ENCODE measurements at places on chromosomes 2 and 18.

DNA sequence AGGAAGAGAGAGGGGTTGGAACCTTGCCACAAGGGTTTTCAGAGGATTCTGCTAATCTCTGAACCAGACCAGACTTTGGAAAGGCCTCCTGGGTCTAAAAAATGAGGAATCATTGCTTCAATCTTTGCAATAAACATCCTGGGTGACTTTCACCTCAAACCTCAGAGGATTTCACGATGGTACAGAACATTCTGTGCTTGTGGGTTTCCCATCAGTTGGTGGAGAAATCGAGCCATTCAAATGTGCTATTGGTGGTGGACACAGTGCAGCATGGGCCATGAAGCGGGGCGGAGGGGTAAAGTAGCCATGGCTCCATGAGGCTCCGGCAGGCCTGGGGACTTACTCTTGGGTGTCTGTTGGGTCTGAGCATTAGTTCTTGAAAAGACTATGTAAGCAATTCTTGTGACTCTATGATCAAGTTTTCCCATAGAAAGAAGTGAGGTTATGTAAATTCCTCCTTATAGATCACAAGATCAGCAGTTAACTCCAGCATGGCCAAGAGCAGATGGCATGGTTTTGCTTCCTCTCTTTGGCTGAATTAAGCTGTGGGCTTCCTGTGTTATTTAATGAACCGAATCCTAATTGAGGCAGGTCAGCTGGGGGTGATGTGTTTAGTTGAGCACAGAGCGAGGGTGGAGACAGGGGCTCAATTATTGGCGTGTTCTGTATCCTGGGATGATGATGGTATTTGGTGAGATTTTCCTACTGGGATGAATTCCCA, 1.9 kb upstream of the IL1R2 start:
- no peak for DNase-seq

GRCh38 chr2:235217846-235218245, 266.0 kb downstream of the SH3BP4 start:
- DNase-seq = no peak

GRCh38 chr2:151916632-151917031, 88.4 kb upstream of the ARL5A start:
- DNase-seq = no peak

GRCh38 chr18:78144669-78145068, 834.9 kb upstream of the SALL3 start:
- no peak for DNase-seq

- no peak for DNase-seq
Observed at GRCh38 chr2:181130686-181131085, 150.3 kb downstream of the UBE2E3 start.

DNA sequence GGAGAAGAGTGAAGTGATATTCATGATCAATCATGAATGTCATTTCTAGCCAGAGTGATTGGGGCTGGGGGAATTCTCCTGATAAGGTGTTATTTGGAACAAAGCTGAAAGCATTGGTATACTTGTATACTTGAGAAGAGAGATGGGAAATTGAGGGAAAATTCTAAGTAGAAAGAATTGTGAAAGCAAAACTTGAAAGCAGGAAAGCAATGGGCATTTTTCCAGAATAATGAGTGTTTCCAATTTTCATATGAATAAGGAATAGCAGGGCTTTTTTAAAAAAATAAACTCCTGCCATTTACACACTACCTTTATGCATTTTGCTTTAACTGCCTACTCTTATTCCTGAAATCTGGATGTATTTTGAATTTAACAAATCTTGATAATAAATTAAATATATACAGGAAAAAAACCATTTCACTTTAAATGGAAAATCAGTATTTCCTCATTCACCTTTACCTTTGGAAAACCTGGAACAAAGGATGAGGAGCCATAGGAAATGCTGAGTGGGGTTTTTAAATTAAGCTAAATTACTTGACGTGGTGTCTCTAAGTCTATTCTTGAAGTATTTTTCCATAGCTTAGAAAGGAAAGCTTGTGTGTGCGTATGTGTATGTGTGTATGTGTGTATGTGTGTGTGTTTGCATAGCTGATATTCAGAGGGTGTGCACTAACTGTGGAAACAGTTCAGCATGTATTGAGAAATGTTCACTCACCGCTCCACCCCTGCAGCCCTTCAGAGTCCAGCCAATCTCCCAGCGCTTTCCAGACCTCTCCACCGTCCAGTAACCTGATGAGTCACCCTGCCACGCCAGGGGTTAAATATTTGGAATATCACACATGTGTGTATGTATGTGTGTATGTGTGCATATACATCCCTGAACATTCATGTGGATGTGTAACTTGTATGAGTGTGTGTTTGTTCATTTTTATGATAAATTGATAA, 427.3 kb downstream of the THSD7B start:
- DNase-seq = no peak

- no peak for DNase-seq
Observed at GRCh38 chr2:49619804-49620203, 465.5 kb upstream of the FSHR start.

- no peak for DNase-seq
Observed at GRCh38 chr2:20212871-20213503, 11.9 kb downstream of the SDC1 start.

GRCh38 chr2:107036293-107036692, 150.3 kb upstream of the ST6GAL2 start:
- no peak for DNase-seq

DNA sequence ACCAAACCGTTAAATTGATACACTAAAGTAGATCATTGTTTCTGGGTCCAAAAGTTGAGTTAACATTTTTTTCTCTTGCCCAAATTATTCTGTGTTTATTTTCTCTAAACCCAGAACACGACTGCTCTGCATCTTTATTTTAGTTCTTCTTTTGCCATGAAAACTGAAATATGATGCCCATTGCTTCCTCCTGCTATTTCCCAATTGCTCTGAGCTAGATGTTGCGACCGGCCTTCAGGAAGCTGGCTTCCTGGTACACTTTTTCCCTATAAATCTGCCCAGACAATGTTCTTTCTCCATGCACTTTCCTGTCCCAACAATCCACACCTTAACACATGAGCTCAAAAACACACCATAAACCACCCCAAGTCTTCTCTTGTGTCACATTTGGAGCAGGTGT, 501.4 kb downstream of the FBXO15 start:
- no peak for DNase-seq

DNA sequence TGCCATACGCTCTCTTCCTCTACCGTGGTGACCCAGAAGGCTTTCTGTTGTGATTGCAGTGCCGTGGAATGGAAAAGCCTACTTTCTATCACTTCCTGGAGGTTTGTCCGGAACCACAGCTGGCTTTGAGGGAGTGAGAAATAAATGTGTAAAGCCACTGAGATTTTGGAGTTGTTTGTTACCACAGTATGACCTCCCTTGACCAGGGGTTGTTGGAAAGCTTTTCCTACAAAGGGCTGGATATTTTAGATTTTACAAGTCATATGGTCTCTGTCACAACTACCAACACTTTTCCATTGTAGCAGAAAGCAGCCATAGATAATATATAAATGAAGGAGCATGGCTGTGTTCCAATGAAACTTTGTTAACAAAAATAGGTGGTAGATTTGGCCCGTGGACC, 70.3 kb downstream of the VAPA start:
- no peak for DNase-seq

DNA sequence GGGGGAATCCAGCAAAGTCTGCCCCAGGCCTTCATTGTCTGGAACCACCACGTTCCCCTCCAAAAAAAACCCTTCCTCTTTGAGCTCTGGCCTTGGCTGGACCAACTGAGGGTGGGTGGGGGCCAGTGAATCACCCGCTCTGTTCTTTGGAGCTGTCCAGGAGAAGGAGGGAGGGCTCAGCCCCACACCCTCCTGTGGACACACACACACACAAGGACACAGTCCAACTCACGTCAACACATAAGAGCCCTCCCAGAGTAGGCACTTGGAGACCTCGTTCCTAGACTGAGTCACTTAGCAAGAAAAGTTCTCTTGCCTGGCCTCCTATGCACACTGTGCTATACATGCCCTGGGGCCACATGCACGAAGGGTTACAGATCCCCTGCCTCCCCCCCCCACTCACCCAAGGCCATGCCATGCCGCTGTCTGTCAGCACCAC, 1.2 kb upstream of the TNS1 start:
- no peak for DNase-seq

DNA sequence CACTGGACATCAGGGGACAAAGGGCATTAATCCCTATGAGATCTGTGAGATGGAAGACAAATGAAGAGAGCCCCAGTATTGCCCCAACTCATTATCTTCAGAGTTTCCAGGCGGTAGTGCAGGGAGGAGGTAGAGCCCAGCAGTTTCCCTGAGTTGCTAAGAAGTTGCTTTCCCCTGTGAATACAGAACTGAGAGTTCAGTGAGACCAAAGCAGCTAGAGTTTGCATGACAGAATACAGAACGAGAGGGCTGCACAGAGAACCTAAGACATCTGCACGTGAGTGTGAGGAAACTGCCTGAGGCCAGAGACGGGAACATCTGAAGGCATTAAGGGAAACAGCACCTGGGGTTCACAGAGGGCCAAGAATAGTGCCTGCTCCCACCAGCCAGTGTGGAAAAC, 18.1 kb upstream of the PGAP1 start:
- DNase-seq = no peak

DNA sequence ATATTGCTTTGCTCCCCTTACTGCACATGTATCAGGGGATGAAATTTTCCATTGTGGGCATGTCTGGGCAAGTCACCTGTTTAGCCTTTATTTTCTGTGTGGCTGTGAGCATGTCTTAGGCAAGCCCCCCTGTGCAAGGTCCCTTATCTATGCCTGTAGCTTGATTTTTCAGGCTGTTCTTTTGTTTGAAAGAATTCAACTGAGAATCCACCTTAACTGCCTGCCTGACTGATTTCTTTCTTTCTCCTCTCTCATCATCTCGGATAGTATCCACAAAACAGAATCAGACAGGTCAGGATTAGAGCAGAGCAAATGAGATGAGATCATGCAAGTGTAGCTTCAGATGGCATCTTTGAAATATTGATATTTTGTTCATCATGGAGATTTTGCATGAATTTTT, 1147.5 kb upstream of the ACVR2A start:
- no peak for DNase-seq

DNA sequence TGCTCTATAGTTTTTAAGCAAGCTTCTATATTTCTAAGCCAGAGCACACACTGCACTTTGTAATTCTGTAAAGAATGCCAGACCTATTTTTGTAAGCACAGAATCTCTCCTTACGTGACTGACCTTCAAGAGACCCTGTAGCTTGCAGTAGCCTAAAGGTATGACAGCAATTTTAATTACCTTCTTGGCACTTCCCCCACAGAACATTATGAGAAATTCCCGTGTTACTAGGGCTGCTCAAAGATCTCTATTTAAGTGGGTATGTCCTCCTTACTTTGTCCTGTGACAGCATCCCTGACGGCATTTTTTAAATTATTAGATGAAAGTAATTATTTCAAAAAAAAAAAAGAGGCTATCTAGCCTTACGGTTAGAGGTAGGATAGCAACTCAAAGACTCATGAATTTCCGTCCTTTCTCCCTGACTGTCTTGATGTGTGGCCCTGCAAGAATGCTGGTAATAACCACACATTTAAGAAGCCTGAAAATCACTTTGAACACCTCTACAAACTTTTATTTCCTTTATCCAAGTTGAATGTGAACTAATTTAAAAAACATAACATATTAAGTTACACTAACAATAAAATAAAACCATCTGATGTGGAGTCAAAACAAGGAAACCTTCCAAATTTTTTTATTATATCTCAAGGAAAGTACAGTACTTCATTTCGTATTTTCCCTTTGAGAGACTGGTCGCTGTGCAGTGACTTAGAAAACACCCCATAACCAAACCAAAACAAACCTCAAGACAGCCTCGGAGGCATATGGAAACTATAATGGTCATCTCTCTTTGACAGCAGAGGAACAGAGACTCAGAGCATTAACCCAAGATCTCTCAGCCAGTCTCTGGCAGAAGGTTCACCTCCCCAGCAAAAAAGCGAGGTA, 54.9 kb downstream of the THUMPD2 start:
- no peak for DNase-seq

DNA sequence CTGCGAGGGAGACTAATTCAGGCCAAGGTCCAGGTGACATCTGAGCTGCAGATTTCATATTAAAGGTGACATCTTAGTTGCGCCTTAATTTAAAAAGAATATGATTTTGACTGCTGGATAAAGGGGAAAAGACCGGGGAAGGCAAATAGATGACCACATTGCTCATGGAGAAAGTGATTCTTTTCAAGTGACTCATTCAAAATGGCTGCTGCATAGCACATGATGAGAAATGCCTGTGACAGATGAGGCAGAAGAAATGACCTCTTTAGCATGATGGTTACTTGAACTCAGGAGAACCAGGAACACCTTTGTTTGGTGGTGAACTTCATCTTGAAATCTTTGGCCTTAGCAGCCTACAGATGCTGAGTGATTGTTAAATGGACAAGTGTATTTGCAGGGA, 385.8 kb upstream of the TRIB2 start:
- DNase-seq = no peak

DNA sequence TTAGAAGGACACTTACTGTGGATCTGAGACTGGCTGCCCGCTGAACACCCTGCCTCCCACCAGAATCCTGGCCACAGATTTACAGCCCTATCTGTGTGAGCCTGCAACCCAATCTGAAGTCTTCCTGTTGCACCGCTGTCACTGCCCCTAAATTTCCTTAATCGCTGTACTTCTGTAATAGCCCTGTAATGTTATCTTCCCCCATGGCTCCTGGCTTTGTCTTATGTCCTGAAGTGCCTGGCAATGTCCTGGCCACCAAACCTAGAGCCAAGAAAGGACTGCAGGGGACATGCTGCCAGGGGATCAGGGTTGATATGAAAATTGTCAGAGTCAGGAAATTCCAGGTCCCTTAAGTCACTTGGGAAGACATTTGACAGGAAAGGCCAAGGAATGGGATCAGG, 52.7 kb downstream of the FHOD3 start:
- DNase-seq = no peak

- no peak for DNase-seq
Observed at GRCh38 chr2:52703004-52703403, 1064.6 kb upstream of the CHAC2 start.

- DNase-seq = no peak
Observed at GRCh38 chr18:35087726-35088125, 46.5 kb downstream of the MAPRE2 start.

DNA sequence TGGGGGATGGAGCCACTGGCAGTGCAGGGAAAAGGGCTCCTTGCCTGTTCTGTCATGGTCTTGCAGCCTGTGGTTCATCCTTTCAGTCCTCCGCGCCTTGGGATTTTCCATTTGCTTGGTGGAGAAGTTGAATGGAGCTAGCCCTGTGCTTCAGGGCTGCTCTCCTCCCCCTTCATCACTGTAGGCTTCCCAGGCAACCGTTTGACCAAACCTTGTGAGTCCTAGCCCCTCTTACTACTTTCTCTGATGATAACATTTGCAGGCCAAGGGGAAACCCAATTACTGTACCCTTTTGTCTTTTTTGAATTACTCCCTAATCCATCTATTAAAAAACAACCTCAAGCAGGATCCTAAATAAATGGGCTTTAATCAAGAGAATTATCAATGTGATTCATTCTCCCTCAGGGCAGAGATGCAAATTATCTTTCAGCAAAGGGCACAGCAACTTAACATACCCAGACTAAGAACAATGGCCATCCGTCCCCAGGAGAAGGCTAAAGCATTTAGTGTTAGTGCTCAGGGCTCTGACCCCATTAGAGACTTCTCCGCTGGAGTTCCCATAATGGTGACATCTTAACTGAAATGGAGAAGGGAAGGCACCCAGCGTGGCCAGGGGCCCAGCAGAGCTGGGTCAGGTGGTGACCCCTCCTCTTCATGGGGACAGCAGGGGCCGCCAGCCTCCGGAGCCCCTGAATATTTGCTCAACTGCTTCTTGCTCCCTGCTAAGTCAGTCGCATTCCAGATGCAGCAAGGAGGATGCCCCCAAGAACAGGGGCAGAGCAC, 40.7 kb downstream of the RHOB start:
- DNase-seq = no peak

- no peak for DNase-seq
Observed at GRCh38 chr2:44736270-44736942, 205.1 kb upstream of the SIX3 start.

Measured in activated CD4-positive, alpha-beta T cell treated with anti-CD3 and anti-CD28 coated beads, Interleukin-2, amount 50 U/mL, for 24 hours (primary cell).